Stimulated activated CD8-positive, alpha-beta memory T cell treated with anti-CD3 and anti-CD28 coated beads, Interleukin-4, amount 100 ng/mL, for 1 hour (primary cell): ENCODE measurements at places on chromosomes 13 and 19.

DNA sequence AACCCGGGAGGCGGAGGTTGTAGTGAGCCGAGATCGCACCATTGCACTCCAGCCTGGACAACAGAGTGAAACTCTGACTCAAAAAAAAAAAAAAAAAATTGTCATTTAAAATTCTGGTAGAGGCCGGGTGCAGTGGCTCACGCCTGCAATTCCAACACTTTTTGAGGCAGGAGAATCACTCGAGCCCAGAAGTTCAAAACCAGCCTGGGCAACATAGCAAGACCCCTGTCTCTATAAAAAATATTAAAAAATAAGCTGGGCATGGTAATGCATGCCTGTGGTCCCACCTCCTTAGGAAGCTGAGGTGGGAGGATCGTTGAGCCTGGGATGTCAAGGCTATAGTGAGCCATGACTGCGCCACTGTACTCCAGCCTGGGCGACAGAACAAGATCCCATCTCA is 6.2 kb downstream of the NUCB1 start:
- DNase-seq = no peak

DNA sequence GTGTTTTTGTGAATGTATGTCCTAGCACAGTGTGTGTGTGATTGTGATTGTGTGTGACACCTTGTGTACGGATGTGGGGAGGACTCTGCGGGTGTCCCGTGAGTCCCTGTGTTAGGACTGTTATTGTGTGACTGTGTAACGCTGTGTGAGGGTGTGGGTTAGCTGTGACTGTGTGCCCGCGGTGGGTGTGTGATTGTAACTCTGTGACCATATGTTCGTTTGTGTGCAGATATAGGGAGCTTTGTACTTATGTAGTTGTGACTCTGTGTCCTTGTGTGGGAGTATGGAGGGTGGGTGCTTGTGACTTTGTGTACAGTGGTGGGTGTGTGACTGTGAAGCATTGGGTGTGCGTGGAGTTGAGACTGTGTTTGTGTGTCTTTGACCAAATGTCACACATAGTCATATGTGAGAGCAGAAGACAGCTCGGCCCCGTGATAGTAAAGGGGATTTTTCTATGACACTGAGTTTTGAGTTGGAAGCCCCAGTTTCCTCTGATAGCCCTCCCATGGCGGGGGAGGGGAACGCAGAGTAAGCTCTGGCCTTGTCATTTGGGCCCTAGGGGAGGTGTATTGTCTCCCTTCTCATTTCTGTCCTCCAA is 949 bp upstream of the ZNF260 start:
- DNase-seq = no peak

GRCh38 chr13:110307767-110308655 is 927 bp downstream of the COL4A2 start:
- DNase-seq = no peak

DNA sequence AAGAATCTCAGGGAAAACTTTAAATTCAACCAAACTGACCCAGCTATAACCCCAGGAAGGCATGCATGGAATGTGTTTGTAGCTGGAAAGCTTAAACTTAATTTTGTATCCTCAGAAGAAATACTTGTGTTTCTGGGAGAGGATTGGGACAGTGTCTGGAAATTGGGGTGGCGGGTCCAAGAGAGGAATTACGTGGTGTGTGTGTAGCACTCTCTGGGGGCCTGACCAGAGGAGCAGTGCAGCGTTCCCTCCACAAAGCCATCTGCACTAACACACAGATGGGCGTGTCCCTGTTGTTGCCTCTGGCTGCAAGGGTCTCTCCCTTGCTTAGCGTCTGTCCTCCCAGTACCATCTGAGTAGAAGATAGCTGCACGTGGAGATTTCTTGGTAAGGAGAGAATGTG is 6.4 kb downstream of the GARRE1 start:
- DNase-seq = no peak

DNA sequence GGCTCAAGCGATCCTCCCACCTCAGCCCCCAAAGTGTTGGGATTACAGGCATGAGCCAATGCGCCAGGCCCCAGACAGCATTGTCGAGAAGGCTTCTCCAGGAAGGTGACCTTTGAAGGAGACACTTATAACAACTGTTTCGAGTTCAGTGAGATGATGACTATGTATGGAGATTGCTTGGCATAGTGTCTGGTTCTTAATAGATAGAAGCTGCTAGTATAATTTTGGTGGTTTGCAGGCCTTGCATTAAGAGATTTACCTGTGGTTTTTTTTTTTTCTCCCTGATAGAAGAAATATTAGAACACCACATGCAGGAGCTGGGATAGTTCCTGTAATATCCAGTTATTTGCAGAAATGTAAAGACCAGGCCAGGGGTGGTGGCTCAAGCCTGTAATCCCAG is 3.7 kb downstream of the MARCHF2 start:
- no peak for DNase-seq

GRCh38 chr19:43634872-43635560 is 4.6 kb downstream of the CADM4 start:
- no peak for DNase-seq

- no peak for DNase-seq
Observed at GRCh38 chr19:32287086-32287485, 58.3 kb upstream of the ZNF507 start.

GRCh38 chr13:69571606-69572323 is 535.9 kb upstream of the ATXN8OS start:
- DNase-seq = no peak
